A549 treated with Mapracorat at 1 μM for 4 hours (cell line): ENCODE measurements at places on chromosomes 7 and 10. TPM values are rescaled to one million over a fixed set of nuclear protein-coding genes. Genes with fewer than 3 reads are reported as not detected.

ACTR3C gene
- 0.02 to 0.22 TPM in 2 of 5 replicates, not detected in the others for total RNA-seq

SGMS1 gene
- total RNA-seq: 42.2 to 56.6 TPM (median 48.2 TPM) in 5 replicates

LRIT1 gene
- total RNA-seq: not detected in 5 replicates

BLNK gene
- 0.07 TPM in 1 of 5 replicates, not detected in the others for total RNA-seq

CLDN4 gene
- total RNA-seq: 3.1 to 6.1 TPM (median 3.9 TPM) in 5 replicates

GALNT17 gene
- total RNA-seq: not detected in 5 replicates

ANXA11 gene
- total RNA-seq: 164 to 224 TPM (median 207 TPM) in 5 replicates

AKR1D1 gene
- not detected in 5 replicates for total RNA-seq

AFAP1L2 gene
- 19.2 to 25.5 TPM (median 21.7 TPM) in 5 replicates for total RNA-seq

KLLN gene
- total RNA-seq: 0.41 to 0.66 TPM (median 0.49 TPM) in 5 replicates

PNLIPRP1 gene
- total RNA-seq: not detected in 5 replicates

PTN gene
- not detected in 5 replicates for total RNA-seq

SPDYE8 gene
- total RNA-seq: not detected in 5 replicates

CLEC5A gene
- total RNA-seq: not detected in 5 replicates

VWC2 gene
- not detected in 5 replicates for total RNA-seq

RAMP3 gene
- not detected in 5 replicates for total RNA-seq

H2BK1 gene
- total RNA-seq: not detected in 5 replicates

CNTNAP2 gene
- 0.03 to 0.04 TPM in 2 of 5 replicates, not detected in the others for total RNA-seq

ITPRID1 gene
- total RNA-seq: not detected in 5 replicates

CTAGE8 gene
- not detected in 5 replicates for total RNA-seq

DGKB gene
- total RNA-seq: not detected in 5 replicates

PTPRN2 gene
- total RNA-seq: 0.72 to 1.5 TPM (median 1.0 TPM) in 5 replicates

ANKRD7 gene
- 0.28 to 0.58 TPM (median 0.32 TPM) in 4 of 5 replicates, not detected in the other for total RNA-seq

YAE1 gene
- total RNA-seq: 17.9 to 25.3 TPM (median 18.4 TPM) in 5 replicates

ERVW-1 gene
- not detected in 5 replicates for total RNA-seq

PRSS1 gene
- total RNA-seq: not detected in 5 replicates

GIMAP1 gene
- total RNA-seq: not detected in 5 replicates

NRAP gene
- total RNA-seq: not detected in 5 replicates

NPC1L1 gene
- 0.02 to 0.10 TPM (median 0.08 TPM) in 5 replicates for total RNA-seq

NACAD gene
- total RNA-seq: 0.10 to 0.40 TPM (median 0.28 TPM) in 5 replicates

GRID1 gene
- total RNA-seq: 0.15 to 0.41 TPM (median 0.22 TPM) in 5 replicates

PON3 gene
- 30.2 to 41.2 TPM (median 36.7 TPM) in 5 replicates for total RNA-seq

DGKI gene
- total RNA-seq: 0.22 to 0.63 TPM (median 0.39 TPM) in 5 replicates

TRIL gene
- not detected in 5 replicates for total RNA-seq

TDRD1 gene
- total RNA-seq: not detected in 5 replicates

TSPAN13 gene
- 12.2 to 16.5 TPM (median 16.4 TPM) in 5 replicates for total RNA-seq

UPK3BL2 gene
- 1.6 to 3.6 TPM (median 2.4 TPM) in 5 replicates for total RNA-seq

DLG5 gene
- total RNA-seq: 31.3 to 35.5 TPM (median 34.5 TPM) in 5 replicates

LRRC4 gene
- not detected in 5 replicates for total RNA-seq
